ENCODE measurements at places on chromosomes 4 and X.

GRCh38 chr4:1317177-1318045 lies 27.7 kb downstream of the MAEA start:
- DNase-seq: no peak

- DNase-seq: no peak
Measured at GRCh38 chr4:32798471-32799159, 2078.4 kb downstream of the PCDH7 start.

GRCh38 chr4:128684016-128684415 lies 125.5 kb upstream of the JADE1 start:
- no peak for DNase-seq

DNA sequence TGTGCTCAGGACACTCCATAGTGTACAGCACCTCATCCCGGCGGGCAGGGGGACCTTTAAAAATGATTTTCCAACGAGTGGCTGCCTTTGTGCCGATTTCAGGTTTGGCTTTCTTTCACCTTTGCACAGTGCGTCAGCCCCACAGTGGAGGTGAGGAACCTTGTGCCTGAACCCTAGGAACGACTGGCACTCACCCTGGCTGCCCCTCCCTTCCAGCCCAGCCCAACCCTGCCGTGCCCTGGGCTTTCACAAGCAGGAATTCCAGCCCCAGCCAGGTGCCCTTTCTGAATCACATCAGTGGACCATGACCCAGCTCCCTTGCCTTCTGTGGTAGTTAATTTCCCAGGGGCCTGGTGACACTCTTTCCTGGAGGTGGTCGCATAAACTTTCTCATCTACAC lies 1.3 kb downstream of the TMEM164 start:
- no peak for DNase-seq

GRCh38 chrX:64204701-64205440 lies 637 bp downstream of the AMER1 start:
- no peak for DNase-seq

GRCh38 chr4:29853833-29854232 lies 866.3 kb upstream of the PCDH7 start:
- DNase-seq: no peak

DNA sequence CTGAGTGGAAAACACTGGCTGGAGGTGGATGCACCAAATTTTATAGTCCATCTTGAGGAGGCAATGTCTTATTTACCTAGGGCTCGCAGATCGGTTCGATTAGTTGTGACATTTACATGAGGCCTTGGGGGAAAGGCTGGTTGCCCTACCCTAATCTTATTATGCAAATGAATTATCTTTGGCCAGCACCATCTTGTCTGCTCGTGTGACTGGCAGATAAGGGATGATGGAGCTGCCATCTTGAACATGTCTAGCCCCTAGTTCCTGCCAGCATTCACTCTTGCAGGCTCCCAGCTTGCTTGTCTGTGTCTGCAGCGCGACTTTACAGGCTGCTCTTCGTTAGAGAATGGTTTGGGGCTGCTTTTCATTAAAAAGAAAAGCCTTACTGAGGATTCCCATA lies 61.9 kb downstream of the SEC24B start:
- DNase-seq: no peak

- no peak for DNase-seq
Measured at GRCh38 chr4:53019485-53020382, 157.6 kb downstream of the RASL11B start.

DNA sequence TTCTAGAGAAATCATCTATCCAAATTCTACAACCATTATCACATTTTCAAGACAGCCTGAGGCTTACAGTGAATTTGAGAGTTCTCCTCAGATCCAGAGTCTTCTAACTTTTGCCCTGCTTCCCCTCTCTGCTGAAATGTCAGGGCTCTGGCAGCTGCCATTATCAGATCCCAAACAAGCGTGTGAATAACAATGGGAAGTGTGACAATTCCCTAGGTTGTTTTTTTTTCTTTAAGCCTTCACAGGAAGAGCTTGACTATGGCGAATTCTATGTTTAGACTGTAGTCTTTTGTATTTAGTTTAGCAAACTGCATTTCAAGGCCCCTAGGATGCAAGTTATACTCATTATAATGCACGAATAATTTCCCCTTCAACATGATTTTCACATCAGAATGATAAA lies 61.3 kb upstream of the KDR start:
- no peak for DNase-seq

GRCh38 chr4:159428975-159429692 lies 326.3 kb downstream of the RAPGEF2 start:
- DNase-seq: no peak

DNA sequence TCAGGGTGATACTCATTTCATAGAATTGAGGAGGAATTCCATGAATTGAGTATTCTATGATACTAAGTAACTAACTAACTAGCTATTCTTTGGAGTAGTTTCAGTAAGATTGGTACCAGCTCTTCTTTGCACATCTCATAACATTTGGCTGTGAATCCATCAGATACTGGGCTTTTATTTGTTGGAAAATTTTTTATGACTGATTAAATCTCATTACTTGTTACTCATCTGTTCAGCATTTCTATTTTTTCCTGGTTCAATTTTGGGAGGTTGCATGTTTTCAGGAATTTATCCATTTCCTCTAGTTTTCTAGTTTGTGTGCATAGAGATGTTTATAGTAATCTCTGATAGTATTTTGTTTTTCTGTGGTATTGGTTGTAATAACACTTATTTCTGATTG lies 70.8 kb upstream of the FREM3 start:
- no peak for DNase-seq

DNA sequence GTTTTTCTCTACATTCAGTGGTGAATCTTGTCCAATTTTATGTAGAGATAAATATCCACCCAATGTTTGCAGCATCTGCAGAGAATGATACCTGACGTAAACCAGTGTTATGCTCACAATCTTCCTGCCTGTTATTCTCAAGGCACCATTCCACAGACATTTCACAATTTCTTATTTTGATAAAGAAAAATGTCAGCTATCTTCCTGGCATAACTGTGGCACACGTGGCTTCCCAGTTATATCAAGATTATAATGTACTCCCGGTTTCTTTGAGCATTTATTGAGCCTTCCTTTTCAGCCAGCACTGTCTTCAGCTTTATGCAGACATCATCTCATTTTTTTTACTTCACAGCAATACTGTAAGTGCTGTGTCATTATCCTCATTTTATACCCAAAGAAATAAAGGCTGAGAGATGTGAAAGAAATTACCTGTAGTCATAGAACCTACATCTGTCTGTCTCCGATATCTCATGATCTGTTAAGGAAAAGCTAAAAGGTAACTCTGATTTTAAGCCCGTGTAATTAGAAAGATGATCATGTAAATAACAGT lies 1300.8 kb upstream of the TENM3 start:
- no peak for DNase-seq

DNA sequence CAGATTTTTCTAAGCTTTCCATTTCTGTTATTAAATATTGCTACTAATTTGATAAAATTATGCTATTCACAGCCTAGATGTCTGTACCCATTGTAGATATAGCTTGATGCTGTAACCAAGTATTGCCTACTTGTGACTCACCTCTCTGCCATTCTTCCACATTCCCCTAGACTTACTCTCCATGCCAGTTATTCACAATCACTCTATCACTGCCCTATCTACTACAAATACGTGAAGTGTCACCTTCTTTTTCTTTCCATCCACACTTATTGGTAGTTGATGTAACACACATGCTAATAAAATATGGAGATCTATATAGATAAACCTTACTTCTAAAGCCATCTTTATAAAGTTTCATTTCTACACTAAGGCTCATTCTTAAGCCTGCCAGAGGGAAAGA lies 179.4 kb upstream of the PACRGL start:
- DNase-seq: no peak

- DNase-seq: no peak
Measured at GRCh38 chr4:73683456-73683855, 56.9 kb upstream of the CXCL8 start.

DNA sequence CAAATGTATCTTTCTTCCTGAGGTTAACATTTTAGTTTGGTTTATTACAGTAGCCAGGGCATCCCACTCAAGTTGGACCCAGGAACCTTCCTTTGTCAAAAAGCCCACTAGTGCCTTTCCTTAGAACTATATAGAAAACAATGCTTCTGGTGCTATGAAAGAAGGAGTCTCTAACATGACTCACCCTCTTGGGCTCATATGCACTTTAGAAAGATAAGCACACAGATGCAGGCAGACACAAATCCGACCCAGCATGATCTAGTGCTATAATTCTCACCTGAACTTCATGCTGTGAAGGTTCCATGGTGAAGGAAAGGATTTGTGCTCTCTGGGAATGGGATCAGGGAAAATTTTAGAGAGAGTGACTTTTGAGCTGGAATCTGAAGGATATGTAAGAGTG lies 289.4 kb downstream of the ANKRD50 start:
- no peak for DNase-seq

GRCh38 chrX:56784666-56785065 lies 55.6 kb downstream of the NBDY start:
- no peak for DNase-seq

DNA sequence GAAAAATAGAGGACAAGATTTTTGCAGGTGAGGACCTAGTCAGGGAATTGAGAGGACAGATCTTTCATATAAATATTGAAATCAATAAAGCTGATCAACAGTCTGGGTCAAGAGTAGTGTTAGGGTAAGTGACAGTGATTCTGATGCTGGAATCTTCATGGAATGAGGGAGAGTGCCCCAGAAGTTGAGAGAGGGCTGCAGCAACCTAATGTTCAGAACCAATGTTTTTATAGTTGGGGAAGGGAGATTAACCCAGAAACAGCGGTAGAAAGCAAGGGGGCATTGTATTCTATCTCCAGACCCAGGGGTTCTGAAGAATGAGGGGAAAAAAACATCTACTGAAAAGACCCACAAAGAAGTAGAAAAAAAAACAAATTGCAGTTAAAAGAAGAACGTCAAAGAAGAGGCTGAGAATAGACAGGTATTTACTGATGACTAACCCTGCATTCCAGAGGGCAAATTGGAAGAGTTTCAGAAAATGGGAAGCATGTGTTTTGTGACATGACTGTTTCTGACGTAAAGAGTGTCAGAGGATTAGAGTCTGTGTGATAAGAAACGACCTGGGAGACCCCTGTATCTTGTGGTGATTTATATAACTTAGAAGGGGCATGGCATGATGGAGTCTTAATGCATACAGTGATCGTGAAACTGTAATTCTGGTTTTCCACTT lies 819.6 kb upstream of the EPHA5 start:
- no peak for DNase-seq

DNA sequence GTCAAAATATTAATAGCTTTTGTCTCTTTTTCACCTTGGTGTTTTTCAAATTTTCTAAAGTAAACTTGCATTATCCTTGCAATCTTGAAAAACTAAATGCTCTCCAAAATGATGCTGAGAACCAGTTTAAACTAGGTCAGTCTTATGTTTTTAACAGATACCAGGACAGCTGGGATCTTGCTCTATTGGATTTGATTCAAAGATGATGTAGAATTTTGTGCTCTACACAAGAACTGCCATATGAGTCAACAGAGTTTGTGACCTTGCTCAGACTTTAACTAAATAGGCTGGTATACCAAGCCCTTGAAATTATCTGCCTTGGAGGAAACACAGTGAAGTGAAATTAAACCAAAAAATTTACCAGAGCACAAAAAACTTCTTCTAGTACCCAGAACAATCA lies 991.1 kb downstream of the STPG2 start:
- DNase-seq: no peak

GRCh38 chr4:11440481-11441193 lies 11.9 kb upstream of the HS3ST1 start:
- DNase-seq: no peak

- DNase-seq: no peak
Measured at GRCh38 chrX:132443196-132444135, 45.4 kb downstream of the MBNL3 start.

DNA sequence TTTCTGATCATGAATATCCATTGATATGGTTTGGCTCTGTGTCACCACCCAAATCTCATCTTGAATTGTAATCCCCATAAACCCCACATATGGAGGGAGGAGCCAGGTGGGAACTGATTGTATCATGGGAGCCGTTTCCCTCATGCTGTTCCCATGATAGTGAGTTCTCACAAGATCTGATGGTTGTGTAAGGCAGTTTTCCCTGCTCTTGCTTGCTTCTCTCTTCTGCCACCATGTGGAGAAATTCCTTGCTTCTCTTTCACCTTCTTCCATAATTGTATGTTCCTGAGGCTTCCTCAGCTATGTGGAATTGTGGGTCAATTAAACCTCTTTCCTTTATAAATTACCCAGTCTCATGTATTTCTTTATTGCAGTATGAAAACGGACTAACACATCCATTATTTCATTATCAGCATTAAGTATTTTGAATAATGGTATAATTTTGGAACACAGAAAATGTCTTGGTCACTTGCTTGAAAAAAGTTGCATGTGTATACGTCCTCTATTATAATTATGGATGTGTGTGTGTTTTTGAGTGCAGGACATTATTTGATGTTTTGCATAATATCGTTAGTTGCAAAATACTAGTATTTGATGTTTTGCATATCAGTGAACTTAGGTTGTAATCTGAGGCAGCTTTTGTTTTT lies 334.6 kb downstream of the PCDH10 start:
- no peak for DNase-seq

DNA sequence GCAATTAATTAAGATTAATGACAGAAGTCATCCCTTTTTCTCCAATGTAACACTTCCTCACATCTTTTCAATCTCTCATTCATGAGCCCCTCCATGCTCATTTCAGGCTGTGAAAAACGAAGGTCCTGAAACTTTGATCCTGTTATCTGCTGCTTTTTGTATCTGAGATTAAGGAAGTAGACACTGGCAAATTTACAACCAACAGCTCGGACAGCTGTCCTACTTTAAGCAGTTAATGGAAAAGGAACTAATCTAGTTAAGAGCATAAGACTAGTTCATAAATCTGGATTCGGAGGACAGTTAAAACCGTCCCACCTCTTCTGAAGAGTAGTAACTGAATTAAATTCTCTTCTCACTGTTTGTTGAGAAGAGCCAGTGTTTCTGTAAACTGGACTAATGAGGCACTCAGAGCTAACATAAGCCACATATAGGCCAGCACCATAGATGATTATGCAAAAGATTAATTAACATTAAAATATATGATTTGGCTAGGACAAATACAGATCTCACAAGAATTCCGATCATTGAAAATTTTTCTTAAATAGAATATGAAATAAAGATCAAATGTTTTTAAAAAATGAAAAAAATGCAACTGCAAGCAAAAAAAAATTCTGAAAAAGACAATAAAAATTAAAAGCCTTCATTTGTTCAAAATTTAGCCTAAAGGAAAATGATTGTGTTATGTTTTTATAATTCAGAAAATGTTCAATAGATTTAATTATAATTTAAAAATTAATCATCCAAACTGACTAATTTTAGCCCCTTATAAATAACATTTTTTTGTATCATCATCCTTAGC lies 114.4 kb downstream of the ANTXR2 start:
- no peak for DNase-seq
